Stimulated activated CD8-positive, alpha-beta memory T cell treated with anti-CD3 and anti-CD28 coated beads, Interleukin-4, amount 100 ng/mL, for 24 hours (primary cell): ENCODE measurements at places on chromosomes 6 and 20.

DNA sequence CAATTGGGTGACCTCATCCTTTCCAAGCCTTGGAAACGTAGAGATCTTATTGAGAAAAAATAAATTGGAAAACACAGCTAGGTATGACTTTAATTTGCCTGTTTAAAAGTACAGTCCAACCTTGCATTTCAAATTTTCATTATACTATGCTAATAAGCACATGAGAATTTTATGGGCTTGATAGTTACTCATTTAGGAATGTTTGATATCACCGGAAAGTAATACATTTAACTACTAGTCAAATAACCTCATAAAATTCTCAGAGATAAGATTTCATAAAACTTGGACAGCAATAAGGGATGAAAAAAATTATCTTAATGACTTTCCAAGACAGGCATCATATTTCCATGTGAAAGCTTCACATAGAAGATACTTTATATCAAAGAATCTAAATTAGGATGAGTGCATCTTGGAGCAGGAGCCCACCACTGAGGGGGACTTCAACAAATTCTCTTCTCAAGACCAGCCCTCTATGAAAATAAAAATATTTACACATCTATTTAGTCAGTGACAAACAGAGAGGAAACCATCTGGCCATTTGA is 236.3 kb downstream of the EPHA7 start:
- DNase-seq, result no peak

DNA sequence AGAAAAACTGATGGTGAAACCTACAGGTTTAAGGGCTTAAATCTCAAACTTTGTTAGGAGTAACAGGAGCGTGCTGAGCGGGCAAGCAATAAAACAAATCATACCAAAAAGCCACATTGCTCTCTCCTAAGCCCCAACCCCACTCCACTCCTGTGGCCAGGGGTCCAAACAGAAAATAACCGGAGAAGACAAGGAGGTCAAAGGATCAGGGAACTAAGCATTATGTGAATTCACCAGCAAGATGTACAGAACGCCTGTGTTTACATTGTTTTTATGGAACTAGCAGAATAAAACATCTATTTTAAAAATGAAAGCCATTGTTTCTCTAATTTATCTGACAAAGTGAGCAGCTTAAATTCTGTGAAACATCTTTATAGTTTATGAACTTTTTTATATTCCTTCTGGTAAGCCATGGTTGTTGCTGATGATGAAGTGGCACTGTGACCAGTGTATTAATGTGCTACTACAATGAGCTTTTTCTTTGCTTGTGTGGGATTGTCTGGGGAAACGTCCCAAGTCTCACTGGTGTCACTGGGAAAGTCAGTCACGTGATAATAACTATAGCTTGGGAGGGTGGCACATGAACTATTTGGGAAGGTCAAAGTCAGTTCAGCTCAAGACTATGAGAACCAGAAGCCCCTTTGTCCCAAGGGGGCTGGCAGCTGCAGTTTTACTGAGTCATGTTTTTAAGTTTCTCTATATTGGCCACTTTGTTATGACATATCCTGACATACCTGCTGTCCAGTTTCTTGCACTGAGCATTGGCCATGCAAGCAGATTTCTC is 9.8 kb downstream of the FAM210B start:
- DNase-seq, result no peak

DNA sequence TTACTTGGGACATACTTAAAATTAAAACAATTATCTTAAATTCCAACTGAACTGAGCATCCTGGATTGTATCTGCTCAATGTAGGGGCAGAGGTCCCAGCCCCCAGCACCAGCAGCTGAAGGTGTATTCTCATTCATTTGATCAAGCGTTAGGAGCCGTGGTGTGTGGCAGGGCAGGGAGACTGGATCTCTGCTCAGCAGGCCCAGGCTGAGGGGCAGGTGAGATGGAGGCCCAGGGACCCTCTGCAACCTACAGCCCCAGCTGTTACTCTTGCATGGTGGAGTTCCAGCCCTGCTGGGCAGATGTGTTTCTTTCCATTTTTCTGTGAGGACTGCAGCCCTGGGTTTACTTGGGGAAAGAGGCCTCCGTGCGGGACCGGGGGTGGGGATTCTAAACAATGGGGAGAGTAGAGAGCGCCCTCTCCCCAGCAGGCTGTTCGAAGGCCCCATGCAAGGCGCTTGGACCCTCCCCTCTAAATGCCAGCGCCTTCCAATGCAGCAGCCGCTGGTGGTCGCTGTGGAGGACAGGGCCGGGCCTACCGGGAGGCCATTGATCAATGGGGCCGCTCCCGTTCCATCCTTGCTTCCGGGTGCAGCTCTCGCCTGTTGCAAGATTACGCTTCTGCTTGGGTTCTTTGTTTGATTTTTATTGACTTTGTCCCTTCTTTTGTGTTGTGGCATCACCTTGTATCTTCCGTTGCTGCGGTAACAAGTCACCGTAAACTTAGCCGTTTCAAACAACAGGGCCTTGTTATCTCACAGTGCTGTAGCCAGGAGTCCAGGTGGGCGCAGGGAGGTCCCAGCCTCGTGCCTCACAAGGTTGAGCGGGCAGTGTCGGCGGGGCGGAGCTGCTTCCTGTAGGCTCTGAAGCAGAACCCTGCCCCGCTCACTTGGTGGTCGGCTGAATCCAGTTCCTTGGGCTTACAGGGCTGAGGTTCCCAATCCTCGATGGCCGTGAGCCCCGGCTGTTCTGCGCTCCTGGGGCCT is 134.8 kb upstream of the PHACTR3 start:
- DNase-seq, result no peak

- DNase-seq, result no peak
Measured at GRCh38 chr20:24780674-24781417, 168.2 kb upstream of the CST7 start.

DNA sequence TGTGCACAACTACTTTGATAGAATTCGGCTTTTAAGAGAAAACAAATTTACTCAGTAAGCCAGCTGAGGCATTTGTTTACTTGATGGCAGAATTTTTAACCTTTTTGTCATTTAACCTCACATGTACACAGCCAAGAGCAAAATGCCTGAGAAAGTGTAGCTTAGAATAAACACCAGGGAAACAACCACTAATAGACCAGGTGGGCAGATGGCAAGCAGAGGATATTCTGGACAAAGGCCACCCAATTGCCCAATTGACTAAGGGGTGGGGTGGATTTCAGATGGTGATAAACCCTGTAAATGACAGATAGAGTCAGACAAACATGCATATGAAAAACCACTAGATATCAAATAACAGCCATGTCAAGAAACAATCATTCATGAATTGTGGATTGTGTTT is 190.7 kb upstream of the FBXL4 start:
- no peak for DNase-seq

- DNase-seq, result no peak
Measured at GRCh38 chr20:12808006-12808567, 200.7 kb upstream of the SPTLC3 start.

DNA sequence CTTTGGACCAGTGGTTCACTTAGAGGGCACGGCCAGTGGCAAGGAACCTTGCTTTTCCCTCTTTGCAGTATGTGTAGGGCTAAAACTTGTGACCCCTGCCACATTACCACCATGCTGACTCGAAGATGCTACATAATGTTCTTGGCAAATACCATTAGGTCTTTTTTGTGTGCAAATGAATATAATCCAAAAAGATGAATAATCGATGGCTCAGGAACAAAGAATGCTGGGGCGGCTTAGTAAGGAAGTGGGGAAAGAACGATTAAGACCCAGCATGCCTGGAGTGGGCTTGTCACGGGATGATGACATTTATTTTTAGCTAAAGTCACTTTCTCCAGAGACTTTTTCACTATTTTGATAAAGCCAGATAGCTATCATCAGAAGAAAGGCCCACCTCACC is 23.1 kb downstream of the CMTR1 start:
- DNase-seq, result no peak
